ENCODE measurements at places on chromosomes 11 and 22.

DNA sequence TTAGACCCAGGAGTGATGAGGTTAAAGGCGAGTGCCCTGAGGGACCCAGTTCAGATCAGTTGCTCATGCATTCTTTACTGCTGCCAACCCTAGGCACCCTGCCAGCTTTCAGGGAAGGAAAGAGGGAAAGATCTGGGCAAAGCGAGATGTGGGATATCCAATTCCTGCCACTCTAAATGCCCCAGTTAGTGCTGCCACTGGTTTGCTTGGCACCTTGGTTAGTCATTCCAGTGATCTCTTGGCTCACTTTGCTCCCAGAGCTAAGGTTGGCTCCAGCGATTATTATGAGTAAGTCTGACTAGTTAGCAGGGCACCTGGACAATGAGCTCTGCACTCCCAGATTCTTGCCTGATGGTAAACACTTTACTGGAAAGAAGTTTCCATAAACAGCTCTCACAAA is 85.0 kb downstream of the INSC start:
- peak; percentile 2 for DNase-seq

DNA sequence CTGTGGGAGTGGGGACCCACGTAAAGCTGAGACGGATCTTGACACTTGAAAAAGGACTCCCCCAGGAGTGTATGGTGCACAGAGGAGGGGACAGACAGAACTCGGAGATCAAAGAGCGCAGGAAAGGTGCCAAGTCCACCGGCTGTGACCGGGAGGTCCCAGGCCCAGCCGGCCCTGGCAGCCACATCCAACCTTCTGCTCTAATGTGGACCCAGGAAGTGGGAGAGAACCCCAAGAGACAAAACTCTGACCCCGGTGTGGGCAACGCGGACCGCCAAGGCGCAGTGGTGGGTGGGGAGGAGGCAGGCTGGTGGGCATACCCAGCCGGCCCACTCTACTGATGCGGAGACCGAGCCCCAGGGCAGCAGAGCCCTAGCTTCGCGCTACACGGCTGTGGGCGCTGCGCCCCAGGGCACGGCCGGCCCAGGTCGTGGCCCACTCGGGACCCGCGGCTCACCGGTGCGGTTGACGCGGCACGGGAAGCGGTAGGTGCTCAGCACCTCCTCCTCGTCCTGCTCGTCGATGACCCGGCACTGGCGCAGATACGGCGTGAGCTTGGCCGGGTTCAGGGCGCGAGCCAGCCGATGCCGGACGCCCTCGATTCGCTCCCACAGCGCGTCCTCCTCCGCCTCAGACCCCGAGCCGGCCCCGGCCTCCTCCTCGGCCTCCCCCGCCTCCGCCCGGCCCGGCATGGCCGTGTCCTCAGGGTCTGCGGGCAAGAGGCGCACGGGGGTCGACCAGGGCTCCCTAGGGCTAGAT is 527 bp downstream of the CARD10 start:
- no peak for DNase-seq

DNA sequence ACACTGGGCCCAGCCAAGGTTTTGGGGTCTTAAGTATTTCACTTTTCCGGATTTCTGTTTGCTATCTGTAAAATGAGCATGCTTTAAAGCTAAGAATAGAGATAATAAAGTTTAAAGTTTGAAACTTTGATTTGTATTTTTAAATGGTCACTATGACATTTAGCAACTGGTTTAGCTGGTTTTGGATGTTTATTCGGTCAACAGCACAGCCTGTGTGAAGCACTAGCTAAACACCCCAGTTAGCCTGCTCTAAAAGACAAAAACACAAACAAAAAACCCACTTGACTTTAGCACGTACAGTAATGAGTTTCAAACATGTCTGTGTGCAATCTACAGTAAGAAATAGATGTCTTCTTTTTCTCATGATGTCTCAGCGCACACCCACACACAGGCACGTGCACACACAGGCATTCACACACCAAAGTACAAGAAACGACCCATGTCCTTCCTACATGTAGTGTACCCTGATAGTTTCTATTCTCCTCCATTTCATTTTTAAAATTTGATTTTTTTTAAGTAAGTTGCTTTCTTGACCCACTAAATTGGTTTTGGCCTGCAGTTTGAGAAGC is 29.4 kb downstream of the SLC1A2 start:
- no peak for DNase-seq

GRCh38 chr22:27637604-27638003 is 164.0 kb downstream of the MN1 start:
- DNase-seq = no peak

- DNase-seq = no peak
Observed at GRCh38 chr11:93842461-93842860, 8.0 kb downstream of the VSTM5 start.

GRCh38 chr11:288478-289397 is at the start of gene PGGHG:
PGGHG (plus strand) TSS chr11:289126; CDS start chr11:289817, 691 bp downstream.
- DNase-seq = no peak

DNA sequence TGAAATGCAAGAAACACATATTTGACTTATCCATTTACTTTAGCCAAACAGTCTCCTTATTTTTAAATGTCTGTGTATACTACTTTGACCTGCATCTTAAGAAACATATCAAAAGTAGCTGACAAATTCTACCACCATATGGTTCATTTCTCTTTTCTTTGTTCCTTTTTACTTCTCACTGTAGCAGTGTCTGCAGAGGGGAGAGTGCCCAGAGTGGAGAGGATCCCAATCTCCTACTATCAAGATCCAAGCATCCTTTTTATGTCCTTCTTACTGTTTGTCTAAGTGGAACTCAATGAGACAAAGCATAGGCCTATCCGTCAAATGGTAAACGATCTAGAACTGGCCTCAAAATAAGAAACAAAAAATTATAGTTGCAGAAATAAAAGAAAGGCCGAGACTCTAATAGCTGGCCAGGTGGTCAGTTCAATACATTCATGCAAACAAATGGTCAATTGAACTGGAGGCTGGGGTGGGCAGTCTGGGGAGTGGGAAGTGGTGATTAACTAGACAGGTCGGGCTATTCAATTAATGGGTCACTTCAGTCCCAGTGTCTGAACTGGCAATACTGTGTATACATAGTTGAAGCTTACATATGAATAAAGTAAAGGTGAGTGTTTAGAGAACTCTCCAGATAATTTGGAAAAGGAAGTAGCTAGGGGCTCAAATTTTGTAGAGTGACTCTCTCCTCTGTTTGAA is 149.1 kb downstream of the MAML2 start:
- DNase-seq = no peak

DNA sequence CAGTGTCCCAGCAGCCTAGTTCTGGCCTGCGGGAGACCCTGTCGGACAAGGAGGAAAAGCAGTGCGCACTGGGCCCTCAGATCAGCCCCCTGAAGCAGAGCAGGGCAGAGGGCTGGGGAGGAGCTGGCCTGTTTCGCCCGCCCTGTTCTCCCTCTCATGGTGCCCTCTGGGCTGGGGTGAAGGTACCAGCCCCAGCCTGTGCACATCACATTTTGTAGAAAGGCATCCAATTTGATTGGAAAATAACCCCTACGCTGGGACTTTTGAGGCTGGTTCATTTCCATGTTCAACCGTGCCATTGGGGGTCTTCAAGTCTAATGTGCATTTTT is 832 bp upstream of the NAP1L4 start:
- DNase-seq = no peak

GRCh38 chr11:74473382-74474173 is 6.2 kb upstream of the KCNE3 start:
- DNase-seq = no peak

DNA sequence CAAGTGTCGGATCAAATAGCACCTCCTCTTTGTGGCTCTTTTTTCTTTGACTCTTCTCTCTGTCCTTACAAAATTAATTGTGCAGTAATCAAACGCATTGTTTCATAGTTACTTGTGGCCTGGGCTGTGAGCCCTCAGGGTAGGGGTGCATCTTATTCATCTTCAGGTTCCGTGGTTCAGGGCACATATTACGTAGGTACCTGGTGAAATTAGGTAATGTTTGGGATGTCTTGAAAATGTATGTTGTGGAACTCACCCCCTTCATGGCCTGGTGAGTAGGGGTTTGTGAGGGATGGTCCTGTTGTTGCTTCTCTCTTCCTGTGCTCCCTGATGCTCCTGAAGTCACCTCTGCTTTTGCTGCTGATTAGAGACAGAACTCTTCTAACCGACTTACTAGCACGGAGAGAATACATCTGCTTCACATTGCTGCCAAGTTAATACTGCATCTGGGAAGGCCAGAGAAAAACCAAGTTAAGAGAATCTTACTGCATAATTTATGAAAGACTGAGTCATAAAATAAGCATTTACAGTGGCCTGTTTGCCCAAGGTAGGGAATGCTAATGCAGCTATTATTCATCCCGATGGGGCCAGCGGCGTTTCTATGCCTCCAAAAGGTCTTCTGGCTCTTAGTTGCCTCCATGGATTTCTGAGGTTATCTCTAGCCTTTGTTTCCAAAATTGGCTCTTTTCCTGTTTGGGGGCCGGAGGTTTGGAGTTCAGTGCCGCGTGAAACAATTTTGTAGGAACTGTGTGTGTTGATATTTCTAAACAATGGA is 66.9 kb downstream of the TBC1D22A start:
- no peak for DNase-seq

GRCh38 chr11:70482529-70482917 is 84.2 kb downstream of the CTTN start:
- DNase-seq = no peak

- DNase-seq = no peak
Observed at GRCh38 chr11:30586251-30587144, at the start of gene MPPED2. MPPED2 (minus strand) TSS chr11:30586353; CDS start chr11:30580373, 5,980 bp downstream.
